ENCODE measurements at places on chromosomes 7 and 10. TPM values are rescaled to one million over a fixed set of nuclear protein-coding genes. Genes with fewer than 3 reads are reported as not detected.

FMC1 gene
- 8.9 TPM for total RNA-seq

NPFFR1 gene
- total RNA-seq = not detected

SYPL1 gene
- 67.6 TPM for total RNA-seq

ASB10 gene
- total RNA-seq = not detected

CAV2 gene
- 112 TPM for total RNA-seq

ZPBP gene
- not detected for total RNA-seq

TMEM176A gene
- total RNA-seq = 0.22 TPM

TUBB8 gene
- not detected for total RNA-seq

DOCK4 gene
- 33.3 TPM for total RNA-seq

CASTOR2 gene
- 7.2 TPM for total RNA-seq

GCC1 gene
- total RNA-seq = 28.9 TPM

CXCL12 gene
- 16.2 TPM for total RNA-seq

SEMA3C gene
- 345 TPM for total RNA-seq

PHKG1 gene
- 0.66 TPM for total RNA-seq

HTRA1 gene
- total RNA-seq = 44.5 TPM

PAPOLB gene
- total RNA-seq = 0.12 TPM

BAG3 gene
- total RNA-seq = 13.7 TPM

FXYD4 gene
- total RNA-seq = not detected

SPDYE6 gene
- total RNA-seq = not detected

Data from uterine smooth muscle cell (primary cell).